ENCODE measurements at places on chromosomes 16 and 17.
A peak's percentile ranks its signal among the peaks of the same experiment; 100 is the strongest.

DNA sequence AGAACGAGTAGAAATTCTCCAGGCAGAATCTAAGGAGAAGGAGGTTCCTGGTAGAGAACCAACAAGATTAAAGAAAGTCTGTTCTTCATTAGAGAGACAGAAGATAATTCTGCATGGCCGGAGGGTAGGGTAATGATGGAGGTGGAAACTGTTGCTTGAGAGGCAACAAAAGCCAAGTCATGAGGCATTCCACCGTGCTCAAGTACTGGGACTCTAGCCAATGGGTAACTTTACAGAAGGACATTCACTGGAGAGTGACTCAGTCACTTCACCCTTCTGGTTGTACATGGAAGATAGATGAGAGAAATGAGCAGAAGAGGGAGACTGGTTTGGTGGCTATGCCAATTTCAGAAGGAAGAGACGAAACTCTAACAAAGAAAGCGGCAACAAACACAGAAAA, 53.6 kb upstream of the ANKFN1 start:
- no peak for DNase-seq

- no peak for DNase-seq
These were observed 9.9 kb downstream of the C16orf46 start for GRCh38 chr16:81067166-81067565.

- no peak for DNase-seq
These were observed 9.4 kb downstream of the MAP3K14 start for GRCh38 chr17:45307290-45308015.

GRCh38 chr16:82835487-82836155, 208.9 kb downstream of the CDH13 start:
- DNase-seq: no peak

- DNase-seq: no peak
These were observed 41.3 kb downstream of the RBBP6 start for GRCh38 chr16:24580665-24581064.

DNA sequence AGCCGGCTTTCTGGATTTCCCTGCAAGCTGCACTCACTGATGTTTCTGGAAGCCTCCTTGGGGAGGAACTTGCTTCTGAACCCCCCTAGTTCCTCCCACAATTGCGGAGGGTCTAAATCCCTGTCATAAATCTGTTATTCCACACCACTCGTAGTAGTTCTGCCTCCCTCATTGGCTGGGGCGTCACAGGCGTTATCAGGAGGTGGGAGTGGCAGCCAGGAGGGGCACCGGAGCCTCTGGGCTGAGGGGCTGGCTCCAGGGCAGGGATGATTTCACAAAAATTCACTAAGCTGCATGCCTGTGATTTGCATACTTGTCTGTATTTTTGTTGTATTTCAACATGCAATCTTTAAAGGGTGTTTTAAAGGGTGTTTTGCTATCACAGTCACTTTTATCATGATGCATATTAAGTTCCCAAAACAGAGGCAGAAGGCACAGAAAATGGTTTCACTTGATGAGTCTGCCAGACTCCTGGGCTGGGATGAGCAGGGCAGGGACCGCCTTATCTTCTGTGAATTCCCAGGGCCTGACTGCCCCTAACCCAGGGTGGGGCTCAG, 176.2 kb upstream of the FOXF1 start:
- no peak for DNase-seq

DNA sequence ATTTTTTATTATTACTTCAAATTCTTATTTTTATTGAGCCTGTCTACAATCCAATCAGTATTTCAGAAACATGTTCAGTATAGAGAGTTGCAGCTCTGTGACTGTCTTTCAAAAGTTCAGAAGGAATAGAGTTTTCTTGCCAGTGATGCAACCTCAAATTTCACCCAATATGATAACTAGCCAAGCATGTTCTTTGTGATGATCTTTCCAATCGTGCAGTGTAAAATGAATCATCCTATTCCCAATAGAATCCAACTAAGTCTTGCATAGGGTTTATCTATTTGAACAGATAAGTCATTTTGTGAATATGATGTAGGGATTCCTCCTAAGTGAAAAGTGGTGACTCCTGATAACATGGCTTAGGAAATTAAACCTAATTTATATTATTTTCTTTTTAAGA, 937.8 kb downstream of the KCNJ2 start:
- no peak for DNase-seq

GRCh38 chr16:89397331-89397861, 93.0 kb downstream of the ANKRD11 start:
- no peak for DNase-seq

DNA sequence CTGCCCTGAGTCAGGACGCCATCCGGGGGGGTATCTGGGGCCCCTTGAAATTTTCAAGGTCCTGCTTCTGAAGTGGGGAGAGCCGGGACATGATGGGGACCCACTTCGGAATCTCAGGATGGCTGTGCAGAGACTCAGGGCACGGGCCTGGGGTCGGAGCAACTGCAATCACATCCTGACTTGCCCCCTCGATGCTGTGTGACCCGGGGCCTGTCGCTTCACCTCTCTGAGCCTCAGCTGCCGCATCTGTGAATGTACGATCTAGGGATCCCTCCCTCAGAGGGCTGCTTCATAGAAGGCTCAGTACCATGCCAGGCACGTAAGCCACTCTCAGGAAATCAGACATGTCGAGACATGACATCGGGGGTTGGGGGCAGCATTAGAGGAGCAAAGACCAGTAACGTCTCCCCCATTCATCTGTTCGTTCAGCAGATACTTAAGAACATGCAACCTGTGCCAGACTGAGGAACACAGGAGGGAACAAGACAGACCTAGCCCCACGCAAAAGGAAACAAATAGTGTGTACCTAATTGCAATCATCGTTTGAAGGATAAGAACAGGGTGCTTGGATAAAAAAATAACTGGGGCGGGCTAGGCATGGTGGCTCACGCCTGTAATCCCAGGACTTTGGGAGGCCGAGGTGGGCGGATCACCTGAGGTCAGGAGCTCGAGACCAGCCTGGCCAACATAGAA, 229.6 kb downstream of the PARN start:
- no peak for DNase-seq

DNA sequence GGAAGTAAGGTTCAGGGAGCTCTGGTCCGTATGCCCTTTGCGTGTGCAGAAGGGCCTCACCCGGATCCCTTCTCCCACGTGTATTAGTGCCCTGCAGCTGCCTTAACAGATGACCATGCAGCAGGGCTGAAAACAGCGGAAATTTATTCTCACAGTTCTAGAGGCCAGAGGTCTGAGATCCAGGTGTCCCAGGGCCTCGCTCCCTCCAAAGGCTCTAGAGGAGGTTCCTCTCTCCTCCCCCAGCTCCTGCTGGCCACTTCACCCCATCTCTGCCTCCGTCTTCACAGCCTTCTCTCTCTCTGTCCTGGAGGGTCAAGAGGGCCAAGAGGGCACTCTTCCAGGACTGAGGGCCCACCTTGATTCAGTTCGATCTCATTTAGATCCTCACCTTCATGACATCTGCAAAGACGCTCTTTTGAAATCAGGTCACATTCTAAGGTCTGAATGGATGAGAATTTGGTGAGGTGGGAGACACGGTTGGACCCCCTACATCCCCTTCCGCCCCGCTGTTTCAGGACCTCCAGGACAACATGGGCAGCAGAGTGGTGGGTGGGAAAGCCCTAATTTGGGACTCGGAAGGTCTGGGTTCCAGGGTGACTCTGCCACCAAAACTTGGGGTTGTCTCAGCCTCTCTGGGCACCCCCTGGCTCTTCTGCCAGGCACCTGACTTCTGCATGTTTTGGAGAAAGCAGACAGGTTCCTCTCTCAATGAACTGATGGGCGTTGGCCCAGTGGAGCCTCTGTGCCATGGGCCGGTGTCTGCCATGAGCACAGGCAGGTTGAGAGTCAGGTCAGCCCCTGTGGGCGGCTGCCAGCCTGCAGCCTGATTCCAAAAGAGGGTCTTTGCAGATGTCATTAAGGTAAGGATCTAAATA, 361.2 kb downstream of the SEC14L1 start:
- no peak for DNase-seq

DNA sequence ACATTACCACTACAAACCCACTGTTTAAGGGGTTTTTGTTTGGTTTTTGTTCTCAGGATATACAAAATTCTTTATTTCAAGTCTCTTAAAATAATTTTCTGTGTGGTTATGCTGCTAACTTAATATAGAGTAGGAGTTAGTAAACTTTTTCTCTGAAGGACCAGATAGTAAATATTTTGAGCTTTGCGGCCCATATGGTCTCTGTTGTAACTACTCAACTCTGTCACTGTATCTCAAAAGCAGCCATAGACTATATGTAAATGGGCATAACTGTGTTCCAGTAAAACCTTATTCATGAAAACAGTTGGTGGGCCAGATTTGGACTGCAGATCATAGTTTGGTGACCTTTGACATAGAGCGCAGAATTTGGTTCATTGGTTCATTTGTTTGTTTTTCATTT, 7.2 kb downstream of the TANGO6 start:
- no peak for DNase-seq

- DNase-seq: no peak
These were observed 214.6 kb upstream of the SALL1 start for GRCh38 chr16:51365715-51366114.

GRCh38 chr16:72467157-72467759, 295.3 kb upstream of the PMFBP1 start:
- no peak for DNase-seq

GRCh38 chr17:30517786-30518185, 40.6 kb downstream of the GOSR1 start:
- DNase-seq: no peak

DNA sequence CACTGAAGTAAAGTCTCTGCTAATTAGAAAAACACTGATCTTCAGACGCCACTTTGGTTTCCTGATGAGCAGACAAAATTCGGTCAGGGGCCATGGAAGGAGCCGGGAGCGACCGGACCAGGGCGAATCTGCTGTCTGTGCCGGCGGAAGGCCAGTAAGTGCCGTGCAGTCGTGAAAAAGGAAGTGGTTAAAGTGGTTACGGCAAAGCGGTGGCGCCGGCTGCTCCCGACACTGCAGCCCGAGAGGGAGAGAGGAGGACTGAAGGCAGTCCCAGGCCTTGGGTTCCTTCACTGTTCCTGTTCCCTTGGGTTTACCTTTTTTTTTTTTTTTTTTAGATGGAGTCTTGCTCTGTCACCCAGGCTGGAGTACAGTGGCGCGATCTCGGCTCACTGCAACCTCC, 17.3 kb upstream of the HEXD start:
- DNase-seq: peak; percentile 38

- DNase-seq: peak; percentile 39
These were observed 849 bp downstream of the CAPN15 start for GRCh38 chr16:528111-529011.

DNA sequence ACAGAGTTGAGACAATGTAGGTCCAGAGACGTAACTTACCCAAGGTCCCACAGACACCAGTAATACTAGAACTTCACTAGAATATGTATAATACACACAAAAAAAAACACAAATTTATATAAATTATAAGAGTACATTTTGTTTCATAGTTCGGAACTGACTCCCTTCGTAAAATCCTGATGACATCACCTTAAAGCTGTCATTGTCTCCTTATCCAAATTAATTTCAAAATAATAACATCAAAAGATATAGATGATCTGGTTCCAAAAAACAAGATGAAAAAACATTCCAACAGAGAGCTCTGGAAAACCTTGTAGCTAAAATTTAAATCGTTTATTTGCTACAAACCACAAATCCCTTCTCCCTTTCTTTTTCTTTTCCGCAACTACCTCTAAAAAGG, 10.0 kb downstream of the FBXL20 start:
- no peak for DNase-seq

DNA sequence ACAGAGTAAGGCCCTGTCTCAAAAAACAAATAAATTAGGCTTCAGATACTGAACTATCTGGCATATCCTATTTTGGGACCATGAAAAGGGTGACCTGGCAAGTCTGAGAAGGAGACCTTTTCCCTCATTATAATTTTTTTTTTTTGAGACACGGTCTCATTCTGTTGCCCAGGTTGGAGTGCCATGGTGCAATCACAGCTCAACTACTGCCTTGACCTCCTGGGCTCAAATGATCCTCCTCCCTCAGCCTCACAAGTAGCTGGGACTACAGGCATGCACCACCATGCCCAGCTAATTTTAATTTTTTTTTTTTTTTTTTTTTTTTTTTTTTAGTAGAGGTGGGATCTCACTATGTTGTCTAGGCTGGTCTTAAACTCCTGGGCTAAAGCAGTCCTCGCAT, 37.3 kb downstream of the PLCG2 start:
- no peak for DNase-seq

DNA sequence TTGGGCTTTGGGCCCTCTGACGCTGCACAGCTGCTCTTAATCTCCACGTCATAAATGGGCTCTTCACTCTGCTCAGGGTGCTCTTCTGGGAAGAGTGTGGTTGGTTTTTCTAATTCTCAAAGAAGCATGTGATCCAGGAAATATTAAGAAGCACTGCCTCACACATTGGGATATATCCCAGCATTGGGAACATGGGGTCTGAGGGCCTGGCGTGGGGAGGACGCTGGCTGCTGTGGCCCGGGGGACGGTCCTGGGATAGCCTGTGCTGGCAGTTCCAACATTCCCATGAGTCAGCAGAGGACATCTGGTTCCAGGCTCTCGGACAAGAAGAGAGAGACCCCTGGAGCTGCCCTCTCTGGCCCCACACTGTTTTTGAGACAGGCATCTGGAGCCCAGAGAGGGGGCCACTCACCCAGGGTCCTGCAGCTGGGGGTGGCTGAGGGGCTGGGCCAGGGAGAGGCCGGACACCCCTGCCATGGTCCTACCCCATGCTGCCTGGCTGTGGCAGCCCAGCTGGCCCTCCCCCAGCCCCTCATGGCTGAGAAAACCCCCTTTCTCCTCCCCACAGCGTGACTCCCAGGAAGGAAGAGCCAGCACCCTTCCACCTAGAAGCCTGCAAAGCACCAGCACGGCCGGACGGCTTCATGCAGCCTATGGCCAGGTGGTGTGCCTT, 58.8 kb downstream of the NT5M start:
- no peak for DNase-seq

DNA sequence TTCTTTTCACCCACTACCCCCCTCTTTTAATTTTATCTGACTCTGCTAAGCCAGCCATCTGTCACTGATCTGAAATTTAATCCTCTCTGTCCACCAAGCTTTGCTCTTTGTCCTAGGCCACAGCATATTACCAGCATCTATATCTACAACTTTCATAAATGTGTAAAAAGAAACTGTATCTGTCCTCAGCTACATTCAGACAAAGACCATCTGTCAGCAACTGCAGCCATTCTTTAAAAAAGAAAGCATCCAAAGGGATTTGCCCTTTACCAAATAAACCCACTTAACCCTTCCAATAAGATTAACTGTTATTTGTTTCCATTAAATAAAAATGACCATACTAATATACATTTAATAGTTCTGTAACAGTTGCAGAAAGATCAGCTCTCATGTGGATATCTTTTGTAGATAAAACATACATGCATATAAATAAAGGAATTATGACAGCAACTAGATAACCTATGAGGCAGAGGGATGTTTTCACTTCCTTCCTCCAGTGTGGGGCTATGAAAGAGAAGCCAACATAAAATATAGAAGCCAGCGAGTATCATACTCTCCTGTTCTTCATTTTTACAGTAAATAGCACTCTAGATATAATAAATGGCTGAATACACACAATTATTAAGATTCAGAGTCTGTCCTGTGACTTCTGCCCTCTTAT, 602.5 kb upstream of the SALL1 start:
- DNase-seq: no peak

- no peak for DNase-seq
These were observed 308.0 kb downstream of the GRIN2A start for GRCh38 chr16:9874219-9874618.

Data from stimulated activated CD8-positive, alpha-beta memory T cell treated with anti-CD3 and anti-CD28 coated beads, Interleukin-7, amount 100 ng/mL, for 48 hours (primary cell).